Uterus (tissue), 4 donors: ENCODE measurements at places on chromosomes 11 and 22. TPM values are rescaled to one million over a fixed set of nuclear protein-coding genes. Genes with fewer than 3 reads are reported as not detected.

DNA sequence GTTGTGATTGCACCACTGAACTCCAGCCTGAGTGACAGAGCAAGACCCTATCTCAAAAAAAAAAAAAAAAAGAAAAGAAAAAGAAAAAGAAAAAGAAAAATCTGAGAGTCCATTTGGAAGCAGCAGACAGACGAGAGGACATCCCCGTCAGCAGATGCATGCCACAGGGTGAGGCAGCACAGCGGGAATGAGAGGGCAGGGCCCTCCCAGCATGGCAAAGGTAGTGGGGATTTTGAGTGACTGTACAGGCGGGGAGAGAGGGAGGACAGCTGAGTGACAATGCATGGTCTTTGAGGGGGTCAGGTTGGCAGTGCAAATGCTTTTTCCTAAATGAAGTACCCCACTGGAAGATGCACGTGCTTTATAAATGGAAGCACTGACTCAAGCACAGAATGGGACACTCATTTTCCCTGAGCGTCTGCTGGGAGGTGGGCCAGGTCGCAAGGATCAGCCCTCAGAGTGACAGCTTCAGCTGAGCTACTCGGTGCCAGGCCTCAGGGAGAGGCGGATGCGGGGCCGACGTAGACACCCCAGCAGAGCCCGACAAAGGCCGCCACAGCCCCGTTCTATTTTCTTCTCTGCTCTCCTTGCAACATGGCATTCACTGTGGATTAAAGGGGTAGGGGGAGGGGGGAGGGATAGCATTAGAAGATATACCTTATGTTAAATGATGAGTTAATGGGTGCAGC lies 113.5 kb downstream of the SHANK2 start:
- no peak for DNase-seq

DNA sequence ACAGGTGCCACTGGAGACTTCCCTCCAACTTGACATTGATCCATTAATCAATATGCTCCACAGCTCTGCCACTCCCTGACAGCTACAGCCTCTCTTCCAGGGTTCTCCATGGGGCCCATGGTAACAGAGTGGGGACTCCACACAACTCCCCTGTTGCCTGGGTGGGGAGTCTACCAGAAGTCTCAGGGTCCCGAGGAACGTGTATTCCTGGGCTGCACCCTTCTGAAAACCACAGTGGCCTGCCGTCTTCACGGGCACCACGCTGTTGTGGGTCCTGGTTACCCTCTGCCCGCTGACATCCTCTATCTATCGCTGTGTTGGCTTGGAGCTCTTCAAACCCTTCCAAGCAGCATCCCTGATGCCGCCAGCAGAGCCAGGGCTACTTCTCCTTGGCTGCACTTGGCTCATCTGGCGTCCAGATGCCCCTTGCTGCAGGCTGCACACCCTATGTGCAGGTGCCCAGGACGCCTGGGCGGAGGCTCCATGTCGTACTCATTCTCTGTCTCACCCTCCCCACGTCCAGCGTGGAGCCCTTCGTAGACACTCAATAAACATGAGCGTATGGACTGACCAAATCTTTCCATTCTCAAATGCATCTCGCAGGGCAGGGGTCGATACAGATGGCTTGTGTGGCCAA lies 1341.8 kb downstream of the TBC1D22A start:
- no peak for DNase-seq

GRCh38 chr22:31229402-31230079 lies 17.4 kb downstream of the LIMK2 start:
- DNase-seq = peak; percentile 63

DNA sequence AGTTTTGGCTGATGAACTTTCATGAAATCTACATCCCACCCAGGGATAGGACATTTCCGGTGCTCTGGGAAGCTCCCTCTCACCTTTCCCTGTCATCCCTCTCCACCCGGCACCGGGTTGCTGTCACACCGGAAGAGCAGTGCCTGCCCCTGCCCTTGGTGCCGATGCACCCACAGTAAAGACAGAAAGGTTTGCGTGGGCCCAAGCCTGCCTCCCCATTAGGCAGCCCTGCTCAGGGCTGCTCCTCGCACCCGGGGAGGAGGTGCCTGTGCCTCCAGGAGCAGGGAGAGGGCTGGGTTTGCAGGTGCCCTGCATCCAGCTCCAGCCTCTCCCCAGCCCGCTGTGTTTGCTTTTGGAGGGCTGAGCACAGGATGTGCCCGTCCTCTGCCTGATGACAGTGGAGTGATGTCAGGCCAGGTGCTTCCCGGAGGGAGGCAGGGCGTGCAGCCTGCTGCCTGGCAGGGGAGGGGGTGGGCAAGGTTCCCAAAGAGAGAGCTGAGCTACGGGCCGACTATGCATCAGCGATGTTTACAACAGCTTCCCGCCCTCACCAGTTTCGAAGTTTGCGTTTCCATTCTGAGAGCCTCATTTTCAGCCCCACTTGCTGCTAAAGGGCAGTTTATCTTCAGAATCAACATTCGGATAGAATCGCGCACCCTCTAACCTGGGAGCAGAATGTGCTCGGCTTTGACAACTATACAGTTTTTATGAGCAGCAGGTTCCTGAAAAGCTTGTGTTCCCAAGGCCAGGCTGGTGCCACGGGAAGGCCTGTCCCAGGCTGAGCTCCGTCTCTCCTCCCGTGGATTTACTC lies 83.2 kb upstream of the CLDN5 start:
- DNase-seq = peak; percentile 68

GRCh38 chr11:132028380-132029240 lies 658.2 kb downstream of the NTM start:
- peak; percentile 23 for DNase-seq

- DNase-seq = no peak
These were observed 31.0 kb downstream of the SLC22A6 start for GRCh38 chr11:62953811-62954210.

- DNase-seq = peak; percentile 11
These were observed 428.0 kb downstream of the TBC1D22A start for GRCh38 chr22:47190276-47190956.

GRCh38 chr11:6576471-6577373 lies 26.7 kb downstream of the RRP8 start:
- peak; percentile 48 for DNase-seq

GRCh38 chr22:48343461-48343860 lies 1484.2 kb downstream of the BRD1 start:
- no peak for DNase-seq

DNA sequence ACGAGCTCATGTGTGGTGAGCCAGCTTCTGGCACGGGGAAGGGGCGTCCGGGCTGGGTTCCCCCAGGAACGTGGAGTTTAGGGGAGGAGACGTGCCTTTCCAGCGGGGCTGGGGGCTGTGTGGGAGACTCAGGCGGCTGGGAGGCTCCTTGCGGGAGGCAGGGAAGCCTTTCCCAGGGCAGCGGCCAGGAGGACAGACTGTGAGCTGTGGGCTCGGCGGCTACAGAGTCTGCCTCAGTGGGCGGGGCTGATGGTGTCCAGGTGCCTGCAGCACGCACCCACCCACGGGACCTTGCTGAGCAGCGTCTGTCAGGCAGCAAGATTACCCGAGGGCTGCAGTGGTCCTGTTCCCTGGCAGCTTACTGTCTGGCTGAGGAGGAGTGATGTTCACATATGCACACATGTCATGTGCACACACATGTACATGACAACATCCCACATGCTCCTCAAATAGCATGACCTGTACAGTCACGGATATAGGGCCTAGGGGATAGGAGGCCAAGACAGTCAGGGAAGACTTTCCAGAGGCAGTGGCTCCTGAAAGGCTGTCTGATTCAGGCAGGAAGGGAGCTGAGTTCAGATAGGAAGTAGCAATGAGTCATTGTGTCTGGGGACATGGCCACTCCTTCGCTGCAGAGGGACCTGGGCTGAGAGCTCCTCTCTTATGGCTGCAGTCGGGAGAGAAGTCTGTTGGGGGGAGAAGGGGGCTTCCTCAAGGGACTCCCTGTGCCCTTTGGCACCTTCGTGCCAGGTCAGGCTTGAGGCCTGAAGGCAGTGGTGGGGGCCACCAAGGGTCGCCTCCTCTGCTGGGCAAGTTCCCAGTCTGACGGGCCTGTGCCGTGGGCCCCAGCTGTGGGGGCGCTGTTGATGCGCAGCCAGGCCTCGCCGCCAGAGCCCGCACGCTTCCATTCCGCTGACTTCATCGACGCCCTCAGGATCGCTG lies 23.3 kb upstream of the PPP6R3 start:
- DNase-seq = no peak

- DNase-seq = no peak
These were observed 582 bp upstream of the SHANK3 start for GRCh38 chr22:50672041-50672440.

GRCh38 chr11:35144136-35144741 lies 5.3 kb downstream of the CD44 start:
- DNase-seq = no peak

DNA sequence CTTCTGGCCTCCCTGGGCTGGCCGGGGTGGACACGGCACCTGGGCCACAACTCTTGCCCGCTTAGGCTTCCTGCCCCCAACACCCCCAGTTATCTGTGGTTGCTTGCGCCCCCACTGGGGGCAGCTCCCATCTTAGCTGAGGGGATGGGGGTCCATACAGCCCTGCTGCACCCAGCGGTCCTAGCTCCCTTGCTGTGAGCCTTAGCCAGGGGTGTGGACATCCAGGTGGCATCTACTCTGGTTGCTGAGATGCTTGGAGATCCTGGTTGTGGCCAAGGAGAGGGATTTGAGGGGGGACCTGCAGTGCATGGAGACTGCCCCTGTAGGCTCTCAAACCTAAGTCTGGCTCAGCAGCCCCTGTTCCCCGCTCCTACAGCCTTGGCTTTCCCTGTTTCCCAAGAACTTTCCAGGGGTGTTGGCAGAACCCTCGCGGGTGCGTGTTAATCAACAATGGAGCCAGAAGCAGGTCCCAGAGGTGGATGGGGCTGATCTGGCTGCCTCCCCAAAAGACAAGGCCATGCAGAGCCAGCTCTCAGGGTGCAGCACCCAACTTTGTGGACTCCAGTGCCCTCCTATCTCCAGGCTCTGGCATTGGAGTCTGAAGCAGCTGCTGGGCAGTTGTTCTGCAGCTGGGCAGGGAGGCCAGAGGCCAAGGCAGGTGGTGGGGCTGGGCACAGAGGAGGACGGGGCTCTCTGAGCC lies 3.3 kb downstream of the KCNQ1 start:
- DNase-seq = no peak

The NNMT gene
- 362 TPM for total RNA-seq

The SHANK2 gene
- 0.51 TPM for total RNA-seq

The IFTAP gene
- 13.8 TPM for total RNA-seq

The MMP13 gene
- not detected for total RNA-seq
